ENCODE measurements at places on chromosomes 11 and 22.

GRCh38 chr11:130427581-130428315 lies 661 bp downstream of the ADAMTS8 start:
- no peak for DNase-seq

DNA sequence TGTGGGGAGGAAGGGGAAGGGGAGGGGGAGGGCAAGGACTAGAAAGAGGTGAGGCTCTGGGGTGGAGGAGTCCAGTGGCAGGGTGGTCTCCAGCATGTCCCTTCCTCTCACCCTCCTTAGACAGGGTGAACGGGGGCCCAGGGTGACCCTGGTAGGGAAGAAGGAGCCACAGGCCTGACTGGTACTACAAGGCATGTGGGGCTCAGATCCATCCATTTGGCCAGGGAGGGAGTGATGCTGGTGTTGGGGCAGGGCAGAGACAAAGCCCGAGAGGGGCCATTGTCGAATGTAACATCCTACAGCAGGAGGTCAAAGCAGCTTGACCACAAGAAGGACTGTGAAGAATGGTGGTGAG lies 69.0 kb upstream of the SHISAL1 start:
- no peak for DNase-seq

DNA sequence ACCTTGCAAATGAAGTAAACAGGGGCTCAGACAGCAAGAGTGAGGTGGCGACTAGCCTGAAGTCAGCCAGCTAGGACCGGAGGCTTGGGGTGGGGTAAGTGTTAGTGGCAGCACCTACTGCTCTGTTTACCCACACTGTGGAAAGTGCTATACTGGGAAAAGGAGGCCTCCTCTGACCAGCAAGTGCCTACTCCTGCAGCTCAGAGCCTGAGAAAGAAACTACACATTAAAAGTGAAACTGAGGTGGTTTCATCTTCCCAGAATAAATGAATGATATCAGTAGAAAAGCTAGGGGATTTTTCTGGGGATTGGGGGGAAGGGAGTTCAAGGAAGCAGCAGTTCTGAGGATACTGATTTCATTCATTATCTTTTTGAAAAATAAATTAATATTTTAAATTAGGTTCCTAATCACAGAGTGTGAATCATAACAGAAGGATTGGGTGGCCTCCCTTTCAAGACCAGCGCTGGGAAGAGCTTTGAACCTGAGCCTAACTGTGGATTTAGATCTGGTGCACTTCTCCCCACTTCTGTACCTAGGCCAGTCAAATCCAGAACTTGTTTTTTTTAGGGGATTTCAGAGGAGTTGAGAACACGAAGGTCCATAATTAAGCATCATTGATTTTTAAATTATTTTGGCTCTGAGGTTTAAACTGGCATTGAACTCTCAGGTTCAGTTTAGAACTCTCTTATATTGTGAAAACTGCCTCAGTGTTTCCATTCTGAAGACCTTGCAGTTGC lies 48.1 kb upstream of the GRAMD1B start:
- DNase-seq = peak; percentile 11

DNA sequence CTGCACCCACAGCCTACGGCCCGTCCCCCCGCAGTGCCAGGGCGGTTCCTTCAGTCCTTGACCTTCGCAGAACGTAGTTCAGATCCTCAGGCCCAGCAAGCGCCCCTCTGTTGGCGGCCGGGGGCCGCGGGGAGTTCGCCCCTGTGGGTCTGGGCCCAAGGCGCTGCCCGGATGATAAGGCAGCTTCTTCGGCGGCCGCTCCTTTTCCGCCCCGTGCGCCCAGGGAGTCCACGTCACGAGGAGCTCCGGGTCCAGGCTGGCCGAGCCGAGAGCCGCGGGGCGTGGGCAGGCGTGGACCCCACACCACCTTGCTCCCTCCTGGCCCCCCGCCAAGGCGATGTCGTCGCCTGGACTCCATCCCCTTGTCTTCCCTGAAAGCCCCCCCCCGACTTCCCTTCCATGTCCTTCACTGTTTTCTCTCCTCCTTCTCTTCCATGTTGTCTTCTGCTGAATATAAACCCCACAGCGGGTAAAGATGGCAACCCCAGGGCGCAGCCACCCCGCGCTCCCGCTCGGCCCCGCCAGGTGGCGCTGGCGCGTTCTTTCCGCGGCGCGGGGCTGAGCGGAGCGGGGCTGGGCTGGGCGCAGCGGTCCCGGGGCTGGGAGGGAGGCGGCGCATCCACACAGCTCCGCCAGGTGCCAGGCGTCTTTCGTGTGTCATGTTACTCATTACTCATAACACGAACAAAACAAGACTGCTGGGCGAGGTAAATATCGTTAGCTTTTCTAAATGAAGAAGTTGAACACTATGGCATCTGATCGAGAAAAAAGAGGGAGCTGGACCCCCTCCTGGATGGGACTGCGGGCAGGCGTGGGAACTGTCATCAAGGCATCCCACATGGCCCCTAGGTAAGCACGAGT lies 321.0 kb downstream of the NTM start:
- no peak for DNase-seq

DNA sequence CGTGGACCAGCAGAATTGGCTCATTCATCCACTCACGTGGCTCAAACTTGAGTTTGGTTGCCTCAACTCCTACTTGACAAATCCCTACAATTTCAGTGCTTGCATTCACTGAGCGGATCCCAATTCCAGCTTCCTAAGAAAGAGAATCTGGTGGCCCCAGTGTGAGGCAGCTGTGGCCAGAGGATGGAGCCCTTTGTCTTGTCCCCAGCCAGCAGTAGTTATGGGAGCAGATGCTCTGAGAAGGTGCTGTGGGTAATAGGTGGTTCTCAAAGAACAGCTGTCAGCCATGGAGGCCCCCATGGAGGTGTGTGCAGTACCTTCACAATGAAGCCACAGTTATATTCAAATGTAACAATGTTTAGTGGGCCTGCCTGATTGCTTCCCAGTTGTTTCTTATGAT lies 39.3 kb downstream of the KREMEN1 start:
- DNase-seq = no peak

DNA sequence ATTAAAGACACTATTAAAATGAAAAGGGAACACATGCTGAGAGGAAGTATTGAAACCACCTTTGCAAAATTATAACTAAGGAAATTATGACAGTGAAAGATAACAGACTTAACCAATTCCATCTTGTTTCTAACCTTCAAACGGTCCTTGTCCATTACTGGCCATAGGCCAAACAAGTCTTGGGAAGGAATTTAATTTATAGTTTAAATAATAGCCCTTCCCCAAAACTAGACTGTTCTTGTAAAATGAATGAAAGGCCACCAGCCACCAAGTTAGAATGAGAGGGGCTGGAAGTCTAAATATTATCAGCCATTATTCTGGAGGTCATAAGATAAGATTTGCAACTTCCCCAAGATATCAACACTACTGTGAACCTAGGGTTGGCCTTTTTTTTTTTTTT lies 1.8 kb upstream of the TALDO1 start:
- DNase-seq = no peak

DNA sequence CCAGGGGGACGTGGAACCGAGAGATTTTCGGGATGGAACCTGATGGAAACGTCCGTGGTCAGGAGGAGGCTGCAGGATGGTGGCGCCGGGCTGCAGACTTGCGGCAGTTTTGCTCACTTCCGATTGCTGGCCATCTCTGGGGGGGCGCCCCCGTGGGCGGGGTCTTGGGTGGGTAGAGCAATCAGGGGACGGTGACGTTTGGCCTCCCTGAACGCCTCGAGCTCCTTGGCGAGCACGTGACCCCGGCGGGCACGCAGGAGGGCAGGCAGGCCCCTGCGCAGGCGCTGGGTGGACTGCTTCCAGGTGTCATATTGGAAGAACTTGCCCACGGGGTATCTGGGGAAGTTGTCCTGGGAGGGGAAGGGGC lies 6.3 kb downstream of the IGF2 start:
- no peak for DNase-seq

DNA sequence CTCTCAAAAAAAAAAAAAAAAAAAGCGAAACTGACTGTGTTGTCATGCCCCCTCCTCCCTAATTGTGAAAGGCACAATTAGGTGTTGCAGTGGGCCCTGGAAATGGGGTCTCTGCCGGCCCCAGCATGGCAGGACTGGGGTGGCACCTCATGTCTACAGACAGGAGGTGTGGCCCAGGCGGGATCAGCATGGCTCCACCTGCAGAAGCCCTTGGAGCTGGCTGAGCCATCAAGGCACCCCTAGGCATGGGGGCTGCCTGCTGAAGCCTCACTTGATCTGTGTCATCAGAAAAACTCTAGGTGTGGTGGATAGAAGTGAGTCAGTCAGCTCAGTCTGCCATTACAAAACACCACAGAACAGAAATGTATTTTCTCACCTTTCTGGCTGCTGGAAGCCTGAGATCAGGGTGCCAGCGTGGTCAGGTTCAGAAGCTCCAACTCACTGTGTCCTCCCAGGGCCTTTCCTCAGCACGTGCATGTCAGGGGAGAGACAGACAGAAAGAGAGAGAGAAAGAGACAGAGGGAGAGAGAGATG lies 10.1 kb upstream of the B4GALNT4 start:
- peak; percentile 62 for DNase-seq

- peak; percentile 51 for DNase-seq
Measured at GRCh38 chr22:20324139-20324516, 4.3 kb upstream of the DGCR6L start.

GRCh38 chr22:45103756-45104155 lies 60.0 kb upstream of the NUP50 start:
- DNase-seq = no peak

DNA sequence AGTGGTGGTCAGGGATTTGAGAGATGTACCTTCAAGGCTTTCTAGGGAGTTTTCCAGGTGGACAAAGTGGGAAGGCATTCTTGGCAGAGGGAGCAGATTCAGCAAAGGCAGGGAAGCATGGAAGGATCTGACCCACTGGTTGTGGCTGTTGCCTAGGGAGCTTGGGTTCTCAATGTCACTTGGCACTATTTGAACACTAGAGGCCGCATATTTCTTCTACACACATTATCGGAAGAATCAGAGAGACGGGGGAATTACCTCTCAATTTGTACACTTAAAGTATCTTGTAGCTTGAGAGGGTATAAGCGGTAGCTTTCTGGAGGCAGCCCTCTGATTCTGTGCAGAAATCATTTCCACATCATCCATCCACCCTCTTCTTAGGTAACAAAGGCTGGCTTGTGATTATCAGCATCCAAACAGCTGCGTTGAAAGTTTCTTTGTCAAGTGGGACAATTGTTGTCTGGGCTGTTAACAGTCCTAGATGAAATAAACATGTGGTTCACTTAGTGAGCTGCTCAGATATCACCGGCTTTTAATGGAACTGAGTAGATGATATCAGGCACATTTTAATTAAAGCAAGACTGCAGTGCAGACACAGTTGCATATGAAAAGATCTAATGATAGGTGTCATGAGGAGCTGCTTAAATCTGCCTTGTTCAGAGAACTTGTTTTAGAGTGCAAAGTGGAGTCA lies 2.6 kb downstream of the NELL1 start:
- no peak for DNase-seq

GRCh38 chr11:81190546-81190945 lies 1543.1 kb downstream of the FAM181B start:
- no peak for DNase-seq

- no peak for DNase-seq
Measured at GRCh38 chr11:71153005-71153390, 99.4 kb downstream of the SHANK2 start.

- no peak for DNase-seq
Measured at GRCh38 chr22:32020117-32020516, 22.9 kb upstream of the SLC5A1 start.

DNA sequence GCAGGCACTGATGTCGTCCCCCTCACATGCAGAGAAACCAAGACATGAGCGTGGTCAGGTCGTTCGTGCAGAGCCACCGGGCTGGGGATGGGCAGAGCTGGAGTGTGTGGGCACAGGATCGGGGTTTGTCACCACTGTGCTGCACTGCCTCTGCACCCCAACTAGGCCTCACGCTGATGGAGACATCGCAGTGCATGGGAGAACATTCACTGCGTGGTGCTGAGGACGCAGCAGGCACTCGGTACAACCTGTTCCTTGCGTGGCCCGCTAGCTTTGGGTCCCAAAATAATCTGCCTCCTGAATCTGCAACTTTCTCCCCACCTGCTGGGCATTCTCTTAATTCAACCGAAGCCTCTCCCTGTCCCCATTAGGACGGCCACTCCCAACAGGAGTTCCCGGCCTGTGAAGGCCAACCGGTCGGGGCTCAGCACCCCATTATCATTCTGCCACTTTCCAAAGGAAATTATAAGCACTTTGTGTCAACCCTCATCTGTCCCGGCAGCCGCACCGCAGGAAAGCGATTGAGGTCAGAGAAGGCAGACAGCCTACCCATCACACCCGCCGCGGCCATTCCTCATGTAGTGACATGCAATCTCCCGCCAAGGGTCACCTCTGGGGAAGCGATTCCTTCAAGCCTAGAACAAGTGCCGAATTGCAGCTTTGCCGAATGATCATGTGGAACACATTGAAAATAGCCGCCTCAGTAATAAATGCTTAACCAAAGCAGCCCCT lies 490.4 kb downstream of the MN1 start:
- DNase-seq = no peak

DNA sequence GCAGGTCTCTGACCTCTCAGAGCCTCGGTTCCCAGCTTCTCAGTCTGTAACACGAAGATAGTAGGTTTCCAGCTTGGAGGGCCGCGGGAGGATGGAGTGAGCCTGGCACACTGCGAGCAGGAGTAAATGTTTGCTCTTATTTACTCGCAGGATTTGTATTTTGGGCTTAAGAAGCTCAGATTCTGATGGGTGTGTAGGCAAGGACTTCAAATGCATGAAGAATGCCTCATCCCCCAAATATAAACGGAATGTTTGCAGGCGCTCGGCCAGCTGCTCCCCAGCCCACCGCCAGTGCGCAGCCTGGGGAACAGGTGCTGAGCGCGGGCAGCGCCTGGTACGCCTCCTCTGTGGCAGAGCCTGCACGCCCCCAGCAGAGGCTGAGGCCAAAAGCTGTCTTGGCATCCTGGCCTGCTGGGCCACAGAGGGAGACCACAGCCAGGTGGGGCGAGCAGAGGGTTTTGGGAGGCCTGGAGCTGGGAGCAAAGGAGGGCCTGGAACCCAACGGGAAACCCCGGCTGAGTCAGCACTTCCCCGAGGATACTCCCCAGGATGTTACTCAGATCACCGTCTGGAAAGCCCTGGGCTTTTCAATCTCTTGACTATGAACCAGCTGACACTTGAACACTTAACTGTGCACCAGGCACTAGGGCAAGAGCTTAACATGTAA lies 9.4 kb downstream of the EHD1 start:
- no peak for DNase-seq

- peak; percentile 2 for DNase-seq
Measured at GRCh38 chr22:37904572-37905533, 1.2 kb upstream of the MICALL1 start.

DNA sequence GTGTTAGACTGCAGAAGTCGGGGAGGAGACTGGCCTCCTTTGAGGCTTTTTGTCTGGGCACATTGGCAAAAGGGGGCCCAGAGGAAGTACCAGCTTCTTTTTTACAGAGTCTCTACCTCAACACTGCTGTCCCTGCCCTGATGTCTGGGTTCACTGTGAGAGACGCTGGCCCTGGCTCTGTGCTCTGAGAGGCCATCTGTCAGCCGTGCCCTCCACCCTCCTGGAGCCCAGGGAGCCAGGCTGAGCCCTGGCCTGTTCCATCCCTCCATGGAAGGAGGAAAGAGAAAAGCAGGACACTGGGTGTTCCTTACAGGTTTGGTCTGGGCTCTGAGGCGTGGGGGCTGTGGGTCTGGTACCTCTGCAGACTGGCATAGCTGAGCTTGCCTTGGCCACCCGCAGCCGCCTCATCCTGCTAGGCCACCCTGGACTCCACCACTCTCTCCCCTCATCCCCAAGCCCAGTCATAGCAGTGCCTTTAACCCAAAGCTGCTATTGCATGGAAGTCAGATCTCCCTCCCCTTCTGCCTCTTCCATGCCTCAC lies 105.5 kb upstream of the PARVA start:
- DNase-seq = no peak

GRCh38 chr22:50613291-50613981 lies 12.8 kb downstream of the MAPK8IP2 start:
- DNase-seq = no peak

- DNase-seq = no peak
Measured at GRCh38 chr11:67286621-67287333, 2.3 kb upstream of the ANKRD13D start.

- no peak for DNase-seq
Measured at GRCh38 chr11:69646493-69647389, 5.8 kb downstream of the CCND1 start.

Data from CD4-positive, alpha-beta T cell treated with Interleukin-4 for 4 hours (primary cell).